ENCODE measurements at places on chromosomes 7 and 10. TPM values are rescaled to one million over a fixed set of nuclear protein-coding genes. Genes with fewer than 3 reads are reported as not detected.
A peak's percentile ranks its signal among the peaks of the same experiment; 100 is the strongest.

- DNase-seq: no peak
Measured at GRCh38 chr10:113020838-113021237, 70.8 kb downstream of the TCF7L2 start.

DNA sequence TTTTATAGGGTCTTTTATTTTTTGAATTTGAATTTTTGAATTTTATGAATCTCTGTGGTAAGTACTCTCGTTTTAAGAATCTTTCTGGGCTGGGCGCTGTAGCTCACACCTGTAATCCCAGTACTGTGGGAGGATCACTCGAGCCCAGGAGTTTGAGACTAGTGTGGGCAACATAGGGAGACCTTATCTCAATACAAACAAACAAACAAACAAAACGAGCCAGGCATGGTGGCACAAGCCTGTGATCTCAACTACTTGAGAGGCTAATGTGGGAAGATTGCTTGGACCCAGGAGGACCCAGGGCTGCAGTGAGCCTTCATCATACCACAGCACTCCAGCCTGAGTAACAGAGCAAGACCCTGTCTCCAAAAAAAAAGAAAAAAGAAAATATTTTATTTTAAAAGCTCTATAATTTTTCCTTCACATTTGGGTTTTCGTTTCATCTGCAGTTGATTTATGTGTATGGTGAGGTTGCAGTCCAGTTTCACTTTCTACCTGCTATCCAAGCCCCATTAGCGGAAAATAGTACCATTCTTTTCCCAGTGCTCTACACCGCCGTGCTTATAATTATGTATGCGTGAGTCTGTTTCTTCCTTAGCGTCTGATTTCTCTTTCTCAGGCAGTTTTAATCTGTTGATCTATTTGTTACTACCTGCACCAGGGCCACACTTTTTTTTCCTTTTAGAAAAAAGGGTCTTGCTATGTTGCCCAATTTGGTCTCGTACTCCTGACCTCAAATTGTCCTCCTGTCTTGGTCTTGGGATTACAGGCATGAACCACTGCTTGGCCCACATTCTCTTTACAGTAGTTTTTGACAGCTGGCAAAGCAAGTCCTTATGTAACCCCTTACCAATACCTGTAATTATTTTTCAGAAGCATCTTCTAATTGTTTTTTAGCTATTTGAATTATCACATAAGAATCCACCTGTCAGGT is 21.7 kb downstream of the TRIM24 start:
- DNase-seq: no peak

- DNase-seq: peak; percentile 28
Measured at GRCh38 chr7:130887957-130888371, 154.0 kb upstream of the KLF14 start.

GRCh38 chr7:42869131-42870020 is 42.5 kb downstream of the C7orf25 start:
- no peak for DNase-seq

- no peak for DNase-seq
Measured at GRCh38 chr7:18226598-18226997, 199.0 kb upstream of the PRPS1L1 start.

GRCh38 chr7:142463401-142463850 is 205.6 kb upstream of the PRSS58 start:
- no peak for DNase-seq

DNA sequence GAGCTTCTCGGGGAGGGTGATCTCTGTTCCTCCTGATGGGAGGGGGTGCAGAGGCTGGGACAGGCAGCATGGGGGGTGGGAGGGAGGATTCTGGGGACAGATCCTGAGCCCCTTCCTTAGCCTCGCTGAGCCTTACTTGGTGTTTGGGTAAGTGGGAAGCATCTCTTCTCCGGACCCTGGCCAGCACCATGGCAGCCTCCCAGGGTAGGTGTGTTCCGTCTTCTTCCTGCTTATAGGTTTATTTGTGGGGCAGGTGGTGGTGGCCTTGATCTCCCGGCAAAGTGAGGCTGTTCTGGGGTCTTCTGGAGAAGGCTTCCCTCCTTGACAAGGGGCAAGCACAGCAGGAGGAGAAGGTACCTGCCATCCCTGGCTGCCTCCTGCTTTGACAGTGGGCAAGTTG is 226.9 kb downstream of the GLRX3 start:
- no peak for DNase-seq

DNA sequence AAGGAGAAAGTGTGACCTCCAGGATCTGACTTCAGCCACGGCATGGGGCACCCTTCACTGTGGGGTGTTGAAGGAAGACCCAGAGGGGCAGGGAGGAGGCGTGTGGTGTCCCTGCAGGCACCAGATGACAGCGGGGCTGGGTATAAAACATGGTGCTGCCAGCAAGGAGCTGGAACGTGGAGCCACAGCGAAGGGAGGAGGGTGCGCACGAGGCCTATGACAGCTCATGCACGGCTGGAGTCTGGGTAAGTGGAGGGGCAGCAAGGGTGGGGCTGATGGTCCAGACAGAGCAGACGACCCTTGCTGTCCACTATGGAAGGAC is 27.8 kb upstream of the FOXL3 start:
- DNase-seq: no peak

Gene GET4
- 15.9 TPM for polyA plus RNA-seq

Data from fibroblast of lung (primary cell).